ENCODE measurements at places on chromosomes 13 and 19.

DNA sequence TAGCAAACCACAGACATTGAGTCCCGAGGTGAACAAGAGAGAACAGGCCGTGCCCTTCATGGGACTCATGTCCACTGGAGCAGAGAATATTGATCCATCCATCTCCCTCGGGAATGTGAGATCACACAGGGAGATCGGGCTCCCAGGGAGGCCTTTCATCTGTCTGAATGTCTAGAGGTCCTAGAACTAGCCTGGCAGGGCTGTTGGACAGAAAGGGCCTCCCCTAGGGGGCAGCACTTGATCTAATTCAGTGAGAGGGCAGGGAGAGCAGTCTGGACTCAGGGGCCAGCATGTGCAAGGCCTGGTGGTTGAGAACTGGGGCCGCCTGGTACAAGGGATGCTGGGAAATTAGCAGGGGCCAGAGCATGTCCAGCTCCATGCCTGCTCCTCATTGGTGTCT, 4.3 kb downstream of the RUVBL2 start:
- no peak for DNase-seq

DNA sequence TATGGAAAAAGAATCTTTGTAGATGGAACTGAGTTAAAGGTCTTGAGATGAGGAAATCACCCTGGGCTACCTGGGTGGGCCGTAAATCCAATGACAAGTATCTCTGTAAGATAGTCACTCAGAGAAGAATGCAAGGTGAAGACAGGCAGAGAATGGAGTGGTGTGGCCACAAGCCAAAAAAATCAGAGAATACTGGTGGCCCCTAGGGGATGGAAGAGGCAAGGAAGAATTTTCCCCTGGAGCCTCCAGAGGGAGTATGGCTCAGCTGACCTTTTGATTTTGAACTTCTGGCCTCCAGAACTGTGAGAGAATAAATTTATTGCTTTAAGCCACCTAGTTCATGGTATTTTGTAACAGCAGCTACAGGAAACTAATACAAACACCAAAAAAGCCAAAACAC, 32.7 kb upstream of the CSNK1A1L start:
- no peak for DNase-seq

- no peak for DNase-seq
Observed at GRCh38 chr19:16446724-16447368, 24.9 kb downstream of the EPS15L1 start.

DNA sequence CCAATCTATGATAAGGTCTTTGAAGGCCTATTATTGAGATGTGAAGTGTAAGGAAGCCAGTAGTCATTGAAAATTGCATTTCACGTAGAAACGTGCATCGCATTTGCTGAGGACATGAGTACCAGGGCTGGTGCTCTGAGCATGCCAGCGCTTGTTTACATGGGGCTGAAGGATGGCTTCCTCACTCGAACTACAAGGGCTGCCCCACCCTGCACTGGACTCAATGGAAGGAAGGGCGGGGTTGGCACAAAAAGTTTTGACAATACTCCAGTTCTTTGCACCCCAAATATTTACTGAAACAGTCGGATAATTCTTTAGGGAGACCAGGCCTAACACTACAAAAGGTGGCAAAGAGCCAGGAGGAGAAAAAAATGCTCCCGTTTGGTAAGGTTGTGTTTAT, 28.9 kb upstream of the MED4 start:
- no peak for DNase-seq

DNA sequence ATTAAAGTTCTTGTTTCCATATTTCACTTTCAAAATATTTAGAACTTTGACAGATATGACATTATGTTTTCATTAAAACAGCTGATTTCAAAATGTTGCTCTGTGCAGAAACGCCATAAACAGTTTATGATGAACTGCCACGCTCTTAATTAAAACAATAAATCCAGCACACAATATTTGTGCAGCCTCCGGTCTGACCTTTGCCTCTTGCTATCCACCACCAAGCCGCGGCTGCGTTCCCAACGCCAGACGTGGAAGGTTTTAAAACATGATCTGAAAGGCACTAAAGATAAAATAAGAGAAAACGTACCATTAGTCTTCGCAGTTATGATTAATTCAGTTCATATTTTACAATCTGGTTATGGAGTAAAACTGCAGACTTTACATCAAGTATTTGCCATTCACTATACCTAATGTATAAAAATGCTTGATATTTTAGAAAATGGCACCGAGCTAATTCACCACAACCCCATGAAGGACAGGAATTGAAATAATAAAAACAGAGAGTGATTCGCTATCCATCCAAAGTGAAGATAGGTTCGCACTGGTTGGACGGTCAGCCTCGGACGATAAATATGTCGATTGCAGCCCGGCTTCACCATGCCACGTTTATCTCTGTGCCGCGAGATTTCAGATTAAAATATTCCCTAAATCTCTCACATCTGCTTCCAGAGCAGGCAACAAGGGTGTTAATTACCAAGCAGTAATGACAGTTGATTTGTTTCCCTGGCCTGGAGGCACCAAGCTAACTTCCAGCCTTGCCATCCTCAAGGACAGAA, 103.3 kb upstream of the ZNF507 start:
- no peak for DNase-seq

DNA sequence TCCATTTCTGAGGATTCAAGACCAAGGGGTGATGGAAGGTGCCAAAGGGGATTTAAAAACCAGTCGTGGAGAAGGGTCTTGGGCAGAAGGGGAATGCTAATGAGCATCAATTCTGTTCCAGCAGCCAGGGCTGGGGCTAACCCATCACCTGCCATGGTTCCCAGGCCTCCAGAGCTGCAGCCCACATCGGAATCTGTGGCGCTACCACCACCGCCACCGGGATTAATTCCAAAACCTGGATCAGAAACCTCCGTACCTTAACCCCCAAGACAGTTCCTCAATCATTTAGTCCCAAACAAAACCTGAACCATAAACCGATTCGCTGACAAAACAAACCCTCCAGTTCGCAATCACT, 583 bp downstream of the ZNF615 start:
- no peak for DNase-seq

DNA sequence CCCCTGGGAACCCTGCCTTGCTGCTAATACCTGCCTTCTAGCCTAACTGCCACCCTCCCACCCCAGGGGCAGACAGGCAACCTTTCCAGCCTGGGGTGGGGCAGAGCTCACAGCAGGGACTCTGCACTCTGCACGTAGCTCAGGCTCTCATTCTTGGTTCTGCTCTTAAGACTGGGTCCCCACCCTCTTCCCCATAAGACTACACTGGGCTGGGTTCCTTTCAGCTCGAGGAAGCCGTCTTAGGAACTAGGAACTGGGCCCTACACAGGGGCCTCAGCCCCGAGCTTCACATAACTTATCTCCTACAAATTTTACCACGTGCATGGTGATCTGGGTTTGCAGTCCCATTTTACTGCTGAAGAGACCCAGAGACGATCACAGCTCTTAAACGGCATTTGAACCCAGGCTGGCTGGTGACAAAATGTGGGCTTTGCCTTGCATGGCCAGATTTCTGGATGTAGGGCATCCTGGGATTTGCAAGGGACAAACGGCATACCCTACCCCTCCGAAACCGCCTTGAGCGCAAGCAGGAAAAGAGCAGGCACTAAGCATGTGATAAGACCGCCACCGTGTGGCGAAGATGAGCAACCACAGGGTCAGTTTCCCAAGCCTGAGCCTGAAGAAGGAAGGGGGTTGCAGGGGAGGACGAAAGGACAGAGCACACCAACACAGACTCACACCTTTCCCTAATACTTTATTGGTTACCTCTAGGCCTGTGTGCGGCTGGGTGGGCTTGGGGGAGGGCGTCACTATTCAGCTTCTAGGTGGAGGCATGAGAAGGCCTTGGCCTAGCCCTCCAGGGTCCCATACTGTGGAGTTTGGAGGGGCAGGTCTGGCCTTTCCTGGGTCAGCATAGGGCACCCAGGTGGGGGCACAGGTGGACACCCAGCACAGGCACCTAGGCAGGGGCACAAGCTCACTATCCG, 5.1 kb downstream of the JUNB start:
- peak; percentile 49 for DNase-seq

DNA sequence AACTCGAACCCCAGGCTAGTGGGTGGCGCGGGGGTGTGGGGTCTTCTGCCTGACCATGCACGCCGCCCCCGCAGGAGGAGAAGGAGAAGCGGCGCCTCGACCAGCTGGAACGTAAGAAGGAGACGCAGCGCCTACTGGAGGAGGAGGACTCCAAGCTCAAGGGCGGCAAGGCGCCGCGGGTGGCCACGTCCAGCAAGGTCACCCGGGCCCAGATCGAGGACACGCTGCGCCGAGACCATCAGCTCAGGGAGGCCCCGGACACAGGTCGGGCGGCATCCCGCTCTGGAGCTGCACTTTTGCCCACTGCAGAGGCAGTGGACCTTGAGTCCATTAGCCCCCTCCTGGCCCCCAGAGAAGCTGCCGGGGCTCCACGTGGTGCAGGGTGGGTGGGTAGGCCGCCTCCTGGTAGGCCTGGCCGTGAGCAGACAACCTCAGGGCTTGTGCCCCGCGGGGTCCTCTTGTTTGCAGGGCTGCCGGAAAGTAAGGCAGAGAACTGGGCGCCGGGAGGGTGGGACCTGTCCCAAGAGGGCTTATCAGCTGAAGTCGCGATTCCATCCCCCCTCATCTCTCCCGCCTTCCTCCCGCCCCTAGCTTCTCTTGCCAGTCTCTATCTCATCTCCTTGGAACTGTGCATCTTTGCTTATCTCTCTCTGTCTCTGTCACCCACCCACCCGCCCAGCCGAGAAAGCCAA, 9.9 kb downstream of the CCDC124 start:
- no peak for DNase-seq

- DNase-seq: no peak
Observed at GRCh38 chr19:28987177-28987576, 225.8 kb downstream of the UQCRFS1 start.

- DNase-seq: no peak
Observed at GRCh38 chr13:66378894-66379293, 851.2 kb downstream of the PCDH9 start.

DNA sequence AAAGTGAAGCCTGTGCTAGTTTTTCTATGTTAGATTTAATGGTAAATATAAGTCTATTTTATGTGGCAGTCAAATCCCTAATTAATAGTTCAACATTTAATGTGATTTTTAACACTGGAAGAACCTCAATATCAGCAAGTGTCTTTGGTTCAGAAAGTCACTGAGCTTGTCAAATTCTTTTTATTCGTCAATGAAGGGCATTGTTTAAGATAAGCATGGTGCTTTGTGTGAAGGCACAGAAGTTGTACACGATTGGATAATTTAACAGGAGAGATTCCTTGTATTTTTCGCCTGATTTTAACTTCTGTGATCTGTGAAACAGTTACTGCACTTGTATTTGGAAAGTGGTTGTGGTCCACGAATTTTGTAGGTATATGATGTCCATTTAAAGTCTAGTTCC, 30.2 kb upstream of the RB1 start:
- no peak for DNase-seq

DNA sequence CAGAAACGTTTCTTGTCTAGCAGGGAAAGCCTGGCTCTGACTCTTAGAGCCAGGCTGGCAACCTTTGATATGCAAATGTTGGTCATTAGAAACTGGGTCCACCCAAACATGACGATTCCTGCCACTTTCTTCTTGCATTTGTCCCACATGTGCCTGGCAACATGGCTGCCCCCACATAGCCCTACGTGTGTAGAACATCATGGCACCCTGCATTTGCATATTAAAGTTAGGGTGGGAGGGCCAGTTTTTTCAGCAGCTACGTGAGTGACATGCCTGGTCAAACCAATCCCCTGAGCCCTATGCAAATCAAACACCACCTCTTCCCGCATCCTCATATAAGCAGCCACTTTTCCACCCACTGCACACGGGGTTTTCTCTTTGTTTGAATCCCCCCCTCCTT, 95.0 kb downstream of the LIG4 start:
- no peak for DNase-seq

GRCh38 chr19:1079566-1080111, 12.7 kb downstream of the ARHGAP45 start:
- DNase-seq: no peak

DNA sequence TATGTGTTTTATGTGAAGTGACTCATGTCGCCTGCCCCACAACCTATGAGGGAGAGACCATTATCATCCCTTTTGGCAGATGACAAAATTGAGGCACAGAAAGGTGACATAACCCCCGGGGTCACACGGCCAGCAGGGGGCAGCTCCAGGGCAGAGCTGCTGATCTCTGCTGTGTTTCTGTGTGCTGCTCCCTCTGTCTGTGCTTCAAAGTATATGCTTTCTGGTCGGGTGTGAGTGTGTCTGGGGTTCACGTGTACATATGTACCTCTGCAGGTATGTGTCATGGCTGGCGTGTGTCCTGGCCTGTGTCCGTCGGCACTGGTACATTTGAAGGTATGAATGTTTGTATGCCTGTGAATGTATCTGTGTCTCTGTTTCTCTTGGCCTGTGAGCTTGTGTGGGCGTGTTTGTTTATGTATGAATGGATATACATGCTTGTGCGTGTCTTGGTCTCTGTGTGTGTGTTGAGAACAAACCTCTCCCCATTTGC, 7.1 kb downstream of the LIPE start:
- no peak for DNase-seq

DNA sequence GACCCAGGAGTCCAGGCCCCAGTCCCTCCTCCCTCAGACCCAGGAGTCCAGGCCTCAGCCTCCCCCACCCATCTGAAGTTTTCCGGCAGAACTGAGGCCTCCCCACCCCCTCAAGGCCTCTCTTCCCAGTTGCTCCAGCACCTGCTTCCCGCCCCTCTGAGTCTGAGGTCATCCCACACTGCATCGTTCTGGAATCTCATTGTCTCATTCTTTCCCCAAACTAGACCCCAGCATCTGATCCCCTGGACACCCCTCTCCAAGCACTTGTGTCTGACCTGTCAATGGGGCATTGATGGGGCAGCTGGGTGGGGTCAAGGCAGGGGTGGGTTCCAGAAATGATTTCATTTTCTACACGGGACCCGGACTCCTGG, 793 bp upstream of the SBK2 start:
- no peak for DNase-seq

- no peak for DNase-seq
Observed at GRCh38 chr19:41421314-41421713, 5.9 kb downstream of the B3GNT8 start.

GRCh38 chr13:75920536-75920935, 284.4 kb downstream of the LMO7 start:
- DNase-seq: no peak

DNA sequence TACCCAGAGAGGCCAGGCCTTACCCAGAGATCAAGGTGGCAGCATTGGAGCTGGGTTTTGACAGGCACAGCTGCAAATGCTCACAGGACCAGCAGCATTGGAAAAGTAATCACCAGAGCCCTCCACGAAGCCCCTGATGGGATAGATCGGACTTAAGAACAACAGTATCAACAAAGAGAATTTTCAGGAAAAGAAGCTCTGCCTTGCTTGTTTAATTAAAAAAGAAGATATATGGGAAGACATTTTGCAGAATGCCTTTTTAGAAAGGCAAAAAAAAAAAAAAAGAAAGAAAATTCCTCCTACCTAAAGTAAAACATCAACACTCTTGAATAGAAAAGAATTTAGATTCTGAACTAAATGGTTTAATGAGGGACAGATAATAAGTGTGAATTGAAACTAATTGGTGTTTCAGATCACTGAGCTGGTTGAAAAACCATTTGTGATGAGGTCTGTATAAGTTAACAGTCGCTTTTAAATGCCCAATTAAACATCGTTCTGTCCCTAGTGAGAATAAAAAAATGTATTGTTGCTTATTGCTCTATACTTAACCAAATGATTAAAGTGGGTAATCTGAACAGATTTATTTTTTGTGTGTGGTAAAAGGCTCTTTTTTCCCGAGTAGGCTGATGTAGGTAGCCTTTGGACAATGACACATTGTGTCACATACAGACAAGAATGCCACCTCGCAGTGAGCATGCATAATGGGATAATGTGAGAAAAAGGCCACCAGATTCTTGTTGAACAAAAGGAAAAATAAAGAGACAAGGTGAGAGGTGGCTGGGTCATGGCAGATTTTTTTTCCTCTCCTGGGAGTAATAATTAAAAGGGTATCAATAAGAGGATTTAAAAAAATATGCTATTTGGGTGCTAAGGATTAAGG, 93.0 kb upstream of the ARGLU1 start:
- DNase-seq: no peak

All from C1 segment of cervical spinal cord (tissue), 14 donors.